ENCODE measurements at places on chromosomes 4 and X.
A peak's percentile ranks its signal among the peaks of the same experiment; 100 is the strongest.

DNA sequence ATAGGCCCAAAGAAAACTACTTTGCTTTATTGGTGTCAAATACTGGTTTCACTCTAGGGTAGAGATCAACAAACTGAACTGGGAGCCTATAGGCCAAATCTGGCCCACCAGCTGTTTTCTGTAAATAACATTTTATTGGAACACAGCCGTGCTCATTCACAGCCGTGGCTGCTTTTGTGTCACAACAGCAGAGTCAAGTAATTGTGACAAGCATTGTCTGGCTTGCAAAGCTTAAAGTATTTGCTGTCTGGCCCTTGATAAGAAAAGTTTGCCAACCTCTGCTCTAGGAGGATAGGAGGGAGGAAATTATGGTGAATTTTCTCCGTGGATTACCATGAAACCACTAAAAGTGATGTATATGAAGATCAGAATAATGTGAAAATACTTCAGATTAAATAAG lies 53.4 kb downstream of the GPAT3 start:
- no peak for DNase-seq

DNA sequence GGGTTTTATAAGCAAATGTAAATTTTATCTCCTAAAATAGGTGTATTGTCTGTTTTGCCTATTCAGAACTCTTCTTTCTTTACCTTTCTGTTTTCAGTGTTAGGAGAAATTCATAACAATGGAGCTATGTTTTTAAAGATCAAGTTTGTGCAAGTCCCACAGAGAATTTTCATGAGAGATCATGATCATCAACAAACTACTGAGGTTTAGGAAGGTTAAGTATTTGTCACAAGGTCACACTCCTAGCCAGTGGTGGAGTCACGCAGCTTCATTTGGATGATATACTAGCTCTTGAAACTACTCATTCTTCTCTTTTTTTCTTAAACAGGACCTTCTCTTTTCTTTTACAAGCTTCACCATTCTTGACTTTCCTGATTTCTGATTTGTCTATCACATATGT lies 892.6 kb upstream of the FRG1 start:
- no peak for DNase-seq

GRCh38 chrX:1537031-1537715 lies at the start of gene P2RY8:
P2RY8 (minus strand) TSS chrX:1537185; CDS start chrX:1466558, 70,627 bp downstream.
- DNase-seq: peak; percentile 57

- no peak for DNase-seq
Observed at GRCh38 chr4:13872155-13872554, 244.6 kb upstream of the BOD1L1 start.

- DNase-seq: peak; percentile 25
Observed at GRCh38 chrX:47247206-47247998, 14.6 kb downstream of the USP11 start.

GRCh38 chr4:156517546-156517945 lies 454.1 kb downstream of the PDGFC start:
- DNase-seq: no peak

GRCh38 chr4:65343342-65343741 lies 326.9 kb downstream of the EPHA5 start:
- no peak for DNase-seq

GRCh38 chr4:8710416-8710815 lies 117.9 kb downstream of the CPZ start:
- no peak for DNase-seq

GRCh38 chr4:17038510-17039176 lies 140.2 kb upstream of the LDB2 start:
- DNase-seq: peak; percentile 29

GRCh38 chr4:103329642-103330041 lies 131.5 kb upstream of the CENPE start:
- DNase-seq: no peak

GRCh38 chr4:98620087-98620784 lies 38.2 kb downstream of the TSPAN5 start:
- DNase-seq: no peak

DNA sequence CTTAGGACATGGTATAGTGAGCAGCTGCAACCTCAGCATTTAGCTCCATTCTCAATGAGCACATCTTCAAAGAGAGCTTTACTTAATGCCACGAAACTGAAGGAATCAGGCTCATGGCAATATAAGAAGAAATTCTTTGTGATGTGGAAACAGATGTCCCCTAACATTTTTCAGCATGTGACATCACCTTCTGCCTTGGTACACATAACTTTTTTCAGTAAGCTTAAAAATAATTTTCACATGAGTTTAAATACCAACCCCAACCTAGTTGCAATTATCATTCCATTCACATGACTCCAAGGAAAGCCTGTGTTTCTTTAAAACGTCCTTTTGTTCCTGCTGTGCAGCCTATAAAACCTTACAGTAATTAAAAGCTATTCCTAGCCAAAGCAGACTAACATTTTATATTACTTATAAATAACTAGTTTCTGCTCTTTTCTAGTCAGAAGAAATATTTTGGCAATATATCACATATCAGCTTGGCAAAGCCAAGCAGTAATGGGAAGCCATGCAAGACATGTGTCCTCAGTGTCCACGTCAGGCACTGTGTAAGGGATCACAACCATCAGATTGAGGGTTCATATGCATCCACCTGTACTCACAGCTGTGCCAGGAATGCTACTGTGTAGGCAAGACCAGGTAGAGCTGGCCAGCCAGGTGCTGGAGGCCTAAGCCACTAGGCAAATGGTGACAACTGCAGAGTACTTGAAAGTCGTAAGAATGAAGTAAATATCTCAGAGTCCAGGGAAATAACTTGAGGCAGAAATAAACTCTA lies 466.6 kb downstream of the INPP4B start:
- peak; percentile 77 for DNase-seq

DNA sequence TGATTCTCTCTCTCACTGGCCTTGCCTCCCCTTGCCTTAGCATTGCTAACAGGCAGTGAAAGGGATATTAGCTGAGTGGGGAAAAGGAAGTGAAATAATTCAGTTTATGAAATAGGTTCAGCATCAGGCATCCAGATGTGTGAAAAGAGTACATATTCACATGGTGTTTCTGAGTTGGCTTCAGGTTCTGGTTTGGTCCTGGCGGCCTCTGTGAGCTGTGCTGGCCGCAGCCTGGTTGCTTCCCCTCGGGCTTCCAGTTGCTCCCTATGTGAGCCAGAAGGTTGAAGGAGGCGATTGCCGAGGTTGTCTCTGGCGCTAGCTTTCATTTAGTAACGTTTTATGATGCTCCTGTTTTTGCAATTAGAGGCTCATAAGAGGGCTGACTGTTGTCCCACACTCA lies 99.1 kb upstream of the TLR2 start:
- DNase-seq: no peak

DNA sequence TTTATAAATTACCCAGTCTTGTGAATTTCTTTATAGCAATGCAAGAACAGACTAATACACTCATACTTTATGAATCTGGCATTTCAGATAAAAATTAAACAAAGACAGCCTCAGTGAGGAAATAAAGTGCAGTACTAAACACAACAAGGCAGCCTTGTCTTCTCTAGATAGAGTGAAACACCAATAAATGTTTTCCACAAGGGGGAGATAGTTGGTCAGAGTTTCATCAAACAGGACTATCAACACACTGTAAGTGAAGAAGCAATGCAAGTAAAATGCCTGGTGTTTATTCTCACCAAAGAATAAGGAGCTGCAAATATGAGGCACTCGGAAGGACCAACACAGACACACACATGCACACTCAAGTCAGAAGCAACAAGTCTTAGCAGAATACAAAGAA lies 62.8 kb downstream of the FAM9B start:
- DNase-seq: peak; percentile 75

DNA sequence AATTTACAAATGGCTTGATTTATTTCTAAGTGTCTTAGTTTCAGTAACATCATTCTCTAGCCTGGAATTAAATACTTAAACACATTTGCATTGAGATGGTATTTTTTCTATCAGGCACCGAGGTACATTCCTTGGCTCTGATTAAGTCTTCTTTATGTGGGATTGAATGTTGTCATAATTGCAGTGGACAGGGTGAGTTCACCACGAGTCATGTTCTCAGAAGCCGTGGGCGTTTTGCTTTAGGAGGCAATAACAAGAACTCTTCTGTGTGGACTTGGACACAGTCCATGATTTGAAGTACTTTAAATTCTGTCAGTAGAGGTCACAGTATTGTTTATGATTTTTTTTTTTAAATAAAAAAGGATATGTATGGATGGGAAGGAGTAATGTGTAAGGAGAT lies 57.1 kb upstream of the EFHC2 start:
- DNase-seq: peak; percentile 90

GRCh38 chrX:150312931-150313330 lies 50.2 kb upstream of the MAMLD1 start:
- no peak for DNase-seq

DNA sequence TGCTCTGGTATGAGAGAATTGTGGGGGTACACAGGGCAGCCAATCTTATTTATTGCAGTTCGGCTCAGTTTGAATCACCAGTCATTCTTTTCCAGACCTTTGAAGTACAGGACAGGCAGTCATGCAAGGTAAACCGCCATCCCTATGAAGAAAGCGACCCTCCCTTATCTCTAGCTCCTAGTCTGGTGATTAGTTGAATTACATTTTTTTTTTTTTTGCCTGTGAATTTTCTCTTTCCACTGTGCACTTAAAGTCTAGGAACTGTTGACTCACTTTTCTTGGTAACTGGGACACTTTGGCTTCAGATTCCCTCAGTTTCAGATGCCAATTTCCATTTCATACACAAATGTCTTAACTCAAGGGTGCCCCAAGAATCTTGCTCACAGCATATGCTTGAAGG lies 82.4 kb upstream of the FAM9C start:
- peak; percentile 28 for DNase-seq

GRCh38 chrX:27583976-27584375 lies 6.2 kb upstream of the DCAF8L2 start:
- peak; percentile 80 for DNase-seq

GRCh38 chr4:169293343-169294176 lies 22.8 kb upstream of the SH3RF1 start:
- no peak for DNase-seq

- DNase-seq: peak; percentile 11
Observed at GRCh38 chr4:139951021-139951420, 203.0 kb downstream of the MAML3 start.

DNA sequence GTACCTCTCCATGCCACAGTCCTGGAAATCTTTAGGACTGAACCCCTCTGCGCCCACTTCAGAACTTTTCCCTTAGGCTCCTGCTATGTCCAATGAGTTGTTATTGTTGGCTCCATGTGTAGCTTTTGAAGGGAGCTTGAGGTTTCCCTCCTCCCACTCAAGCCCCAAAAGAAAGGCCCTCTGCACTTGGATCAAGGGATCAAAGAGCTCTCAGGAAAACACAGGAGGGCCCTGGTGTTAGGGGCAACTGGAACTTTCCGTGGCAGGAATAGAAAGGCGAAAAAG lies 135.0 kb downstream of the RASL11B start:
- peak; percentile 56 for DNase-seq
